Fibroblast of the aortic adventitia (primary cell): ENCODE measurements at places on chromosomes 11 and 22. TPM values are rescaled to one million over a fixed set of nuclear protein-coding genes. Genes with fewer than 3 reads are reported as not detected.

DNA sequence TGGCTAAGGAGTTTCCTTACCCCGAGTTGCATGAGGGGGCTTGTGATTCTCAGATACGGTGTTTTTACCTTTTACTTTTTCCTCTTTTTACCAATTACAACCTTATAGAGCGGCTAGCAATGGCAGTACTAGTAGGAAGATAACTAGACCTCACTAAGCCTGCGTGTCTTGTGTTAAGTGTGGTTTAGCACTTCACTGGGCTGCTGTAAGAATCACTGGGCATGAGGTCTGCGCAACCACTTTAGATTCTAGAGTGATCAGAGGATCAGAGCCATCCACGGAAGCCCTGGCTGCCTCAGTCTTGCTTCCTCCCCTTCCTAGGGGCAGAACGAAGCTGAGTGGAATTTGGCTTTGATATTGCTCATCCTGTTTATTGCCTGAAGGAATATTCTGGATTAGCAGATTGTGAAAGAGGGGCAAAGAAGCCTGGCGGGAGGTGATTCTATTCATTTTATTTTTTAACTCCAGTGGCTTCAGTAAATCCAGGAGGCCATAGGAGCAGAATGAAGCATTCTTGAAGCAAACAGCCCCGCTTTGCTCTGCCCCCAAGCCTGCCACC is 88.5 kb downstream of the GRAMD1B start:
- no peak for DNase-seq

- DNase-seq = no peak
Measured at GRCh38 chr11:122625976-122626665, 29.4 kb upstream of the UBASH3B start.

- DNase-seq = no peak
Measured at GRCh38 chr11:66915866-66916265, 42.3 kb downstream of the PC start.

DNA sequence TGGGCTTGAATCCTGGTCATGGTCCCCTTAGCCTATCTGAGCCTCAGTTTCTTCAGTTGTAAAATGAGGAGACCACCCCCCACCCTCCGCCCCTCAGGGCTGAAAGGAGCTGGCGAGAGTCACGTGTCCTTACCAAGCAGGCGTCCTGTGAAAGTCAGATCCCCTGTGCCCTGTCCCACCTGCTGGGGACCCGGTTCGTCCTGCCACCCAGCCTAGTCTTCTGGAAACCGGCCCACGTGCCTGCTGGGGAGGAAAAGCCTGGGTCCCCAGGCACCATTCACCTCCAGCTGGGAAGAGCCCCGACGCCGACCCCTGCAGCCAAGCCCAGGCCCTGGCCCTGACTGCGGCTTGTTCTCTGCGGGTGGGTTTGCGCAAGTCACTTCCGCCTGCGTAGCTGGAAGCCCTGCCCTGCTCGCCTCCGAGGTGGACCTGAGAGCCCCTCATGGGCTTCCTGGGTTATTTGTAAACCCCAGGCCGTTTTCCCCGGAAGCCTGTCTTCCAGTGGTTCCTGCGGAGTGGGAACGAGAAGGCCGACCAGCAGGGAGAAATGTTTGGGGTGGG is 679 bp upstream of the SSH3 start:
- DNase-seq = no peak

DNA sequence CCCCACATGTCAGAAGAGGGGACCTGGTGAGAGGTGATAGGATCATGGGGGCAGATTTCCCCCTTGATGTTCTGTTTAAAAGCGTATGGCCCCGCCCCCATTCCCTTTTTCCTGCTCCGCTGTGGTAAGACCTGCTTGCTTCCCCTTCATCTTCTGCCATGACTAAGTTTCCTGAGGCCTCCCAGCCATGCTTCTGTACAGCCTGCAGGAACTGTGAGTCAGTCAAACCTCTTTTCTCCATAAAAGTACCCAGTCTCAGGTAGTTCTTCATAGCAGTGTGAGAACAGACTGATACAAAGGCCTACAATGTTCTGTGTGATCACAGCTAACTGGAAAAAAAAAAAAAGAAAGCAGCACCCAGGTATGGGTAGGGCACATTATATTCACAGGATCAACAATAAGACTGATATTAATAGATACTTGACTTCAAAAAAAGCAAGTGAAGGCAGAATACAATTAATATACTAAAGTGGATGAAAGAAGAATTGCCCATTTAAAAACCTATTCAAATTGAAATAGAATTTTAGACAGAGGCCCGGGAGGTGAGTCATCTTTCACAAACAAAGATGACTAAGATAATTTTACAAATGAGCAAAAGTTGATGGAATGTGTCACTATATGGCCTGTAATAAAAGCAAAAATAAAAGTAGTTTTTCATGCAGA is 1.7 kb upstream of the OR52K1 start:
- DNase-seq = peak; percentile 16

Gene WT1
- total RNA-seq = 0.27 and 46.6 TPM in 2 replicates

Gene CTSW
- not detected in 2 replicates for total RNA-seq

DNA sequence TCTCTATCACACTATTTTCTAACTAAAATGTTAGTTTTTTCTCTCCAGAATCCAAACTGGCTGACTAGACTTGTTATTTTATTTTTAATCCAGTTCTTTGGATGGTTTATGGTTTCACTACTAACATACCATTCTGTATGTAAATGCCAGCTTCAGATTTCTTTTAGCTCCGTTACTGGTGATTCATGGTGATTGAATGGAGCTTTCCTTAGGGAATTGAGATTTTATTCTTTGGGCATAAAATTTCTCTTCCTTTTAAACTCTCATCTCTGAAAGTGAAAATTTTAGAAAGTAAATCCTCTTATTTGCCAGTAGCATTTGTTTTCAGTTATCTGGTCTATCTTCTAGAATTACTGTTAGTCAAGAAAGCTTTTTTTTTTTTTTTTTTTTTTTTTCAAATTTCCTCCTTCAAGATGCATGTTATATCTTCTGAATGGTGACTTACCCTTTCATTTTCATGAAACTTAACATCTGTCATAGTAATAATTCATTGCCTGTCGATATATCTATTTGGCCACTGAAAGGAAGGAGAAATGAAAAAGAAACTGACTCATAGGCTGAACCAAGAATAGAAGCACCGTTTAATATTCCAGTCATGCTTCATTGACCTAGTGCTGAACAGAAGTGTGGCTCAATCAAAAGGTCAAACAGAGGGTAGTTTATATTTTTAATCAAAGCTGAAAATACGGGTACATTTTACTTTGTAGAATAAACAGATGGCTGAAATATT is 6.4 kb downstream of the ENDOD1 start:
- DNase-seq = peak; percentile 78

Gene ARHGEF12
- 85.2 and 103 TPM in 2 replicates for total RNA-seq

Gene PLEKHB1
- total RNA-seq = 1.1 and 1.9 TPM in 2 replicates

Gene PNPLA3
- 2.9 and 4.5 TPM in 2 replicates for total RNA-seq

Gene TRMT2A
- 18.4 and 28.7 TPM in 2 replicates for total RNA-seq

- DNase-seq = peak; percentile 56
Measured at GRCh38 chr11:57598831-57599155, 1.3 kb downstream of the SERPING1 start.

DNA sequence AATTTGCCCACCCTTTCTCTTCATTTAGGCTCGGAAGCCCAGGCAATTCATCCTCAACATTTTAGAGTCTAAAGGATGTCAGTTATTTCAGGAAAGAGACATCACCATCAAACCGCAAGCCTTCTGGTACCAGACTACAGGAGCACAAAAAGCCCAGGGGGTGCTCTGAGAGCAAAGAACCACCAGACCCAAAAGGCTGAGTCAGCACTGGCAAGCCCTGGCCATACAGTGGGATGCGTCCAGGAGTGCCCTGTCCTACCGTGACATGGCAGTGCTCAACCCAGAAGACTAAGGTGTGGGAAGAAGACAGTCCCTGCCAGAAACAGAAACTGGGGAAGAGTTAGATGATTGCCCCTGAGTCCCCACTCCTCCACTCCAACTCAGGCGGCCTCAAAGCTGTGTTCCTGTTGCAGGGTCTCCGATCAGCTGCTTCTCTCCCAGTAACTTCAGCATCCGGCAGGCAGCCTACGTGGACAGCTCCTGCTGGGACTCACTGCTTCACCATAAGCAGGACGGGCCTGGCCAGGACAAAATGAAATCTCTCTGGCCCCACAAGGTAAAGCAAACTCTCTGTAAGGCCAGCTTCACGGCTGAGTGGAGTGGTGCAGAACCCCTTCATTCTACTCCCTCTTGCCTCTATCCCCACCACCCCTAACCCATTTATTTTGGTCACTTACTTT is 1.5 kb downstream of the PANX3 start:
- DNase-seq = no peak

DNA sequence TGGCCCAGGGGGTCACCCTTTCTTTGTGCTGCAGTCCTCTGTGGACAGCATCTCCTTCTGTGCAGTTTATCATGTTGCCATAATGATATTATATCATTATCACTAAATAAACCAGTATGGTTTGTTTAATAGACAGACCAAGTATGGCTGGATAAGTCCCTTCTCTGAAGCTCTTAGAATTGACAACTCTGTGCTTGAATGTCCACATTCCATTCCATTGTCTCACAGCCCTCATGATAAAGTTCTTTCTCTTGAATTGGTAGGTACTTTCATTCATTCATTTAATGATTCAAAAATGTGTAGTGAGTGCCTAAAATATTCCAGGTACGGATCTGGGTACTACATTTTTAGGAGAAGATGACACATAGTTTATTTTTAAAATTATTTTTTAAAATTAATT is 7.8 kb downstream of the RPS6KA4 start:
- no peak for DNase-seq

- no peak for DNase-seq
Measured at GRCh38 chr11:132670921-132671675, 861.2 kb downstream of the OPCML start.

DNA sequence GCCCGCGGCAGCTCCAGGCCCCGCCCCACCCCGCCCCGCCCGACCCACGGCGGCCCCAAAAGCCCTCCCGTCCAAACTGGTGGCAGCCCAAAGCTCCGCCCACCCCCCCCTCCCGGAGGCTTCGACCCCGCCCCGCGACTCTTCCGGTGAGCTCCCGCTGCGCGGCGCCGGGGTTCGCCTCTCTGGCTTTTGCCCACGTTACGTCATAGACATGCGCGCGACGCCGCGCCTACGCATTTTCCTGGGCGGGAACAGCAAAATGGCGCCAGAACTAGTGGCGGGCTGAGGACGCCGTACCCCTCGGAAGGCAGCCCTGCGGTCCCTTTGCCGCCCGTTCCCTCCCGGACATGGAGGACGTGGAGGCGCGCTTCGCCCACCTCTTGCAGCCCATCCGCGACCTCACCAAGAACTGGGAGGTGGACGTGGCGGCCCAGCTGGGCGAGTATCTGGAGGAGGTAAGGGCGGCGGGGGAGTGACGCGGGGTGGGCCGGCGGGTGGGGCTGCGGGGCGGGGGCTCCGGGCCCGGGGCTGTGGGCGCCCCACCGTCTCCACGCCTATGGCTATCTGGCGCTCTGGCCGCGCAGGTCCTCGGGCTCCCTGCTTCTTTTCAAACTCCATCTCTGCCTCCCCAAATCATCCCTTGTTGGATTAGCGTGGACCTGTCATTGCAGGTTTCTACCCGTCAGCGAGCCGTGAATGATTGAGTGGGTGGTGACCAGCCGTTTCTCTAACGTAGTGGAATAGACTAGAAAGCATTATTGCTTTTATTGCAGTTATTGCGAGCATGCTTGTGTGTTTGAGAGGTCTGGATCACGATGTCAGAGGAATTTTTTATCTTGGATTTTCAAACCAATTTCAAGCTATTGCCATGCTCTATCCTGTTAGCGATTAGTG is at the start of gene NCAPH2:
NCAPH2 (plus strand) TSS at position 234 of the 894 bp plus-strand sequence; CDS start at position 348, 114 bp downstream.
- DNase-seq = peak; percentile 97

DNA sequence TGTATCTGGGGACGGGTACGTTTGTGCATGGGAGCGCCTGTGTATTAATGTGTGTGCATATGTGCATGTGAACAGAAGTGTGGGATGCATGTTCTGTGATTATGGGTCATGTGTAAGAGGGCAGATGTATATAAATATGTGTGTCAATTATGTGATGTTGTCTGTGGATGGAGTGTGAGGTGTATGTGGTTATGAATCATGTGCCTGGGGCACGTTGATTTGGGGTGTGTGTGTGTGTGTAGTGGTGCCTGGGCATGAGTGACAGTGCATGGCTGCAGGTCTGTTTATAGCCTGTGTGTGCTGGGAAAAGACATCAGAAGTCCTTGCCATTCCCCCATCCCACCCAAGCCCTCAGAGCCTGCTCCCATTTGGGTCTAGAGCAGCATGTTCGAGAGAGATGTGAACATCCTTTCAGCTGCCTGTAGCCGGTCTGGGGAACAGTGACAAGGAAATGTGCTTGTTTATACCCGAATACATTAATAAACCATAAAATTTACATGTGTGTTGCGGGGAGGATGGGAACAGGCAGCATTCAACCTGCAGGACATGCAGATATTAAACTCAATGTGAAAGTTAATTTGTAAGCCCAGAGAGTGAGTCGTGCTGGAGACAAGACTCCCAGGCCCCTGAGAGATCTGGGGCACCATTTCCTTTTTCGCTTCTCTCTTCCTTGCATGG is 129.0 kb downstream of the NECTIN1 start:
- DNase-seq = no peak

Gene TRIM66
- 4.1 and 5.6 TPM in 2 replicates for total RNA-seq

DNA sequence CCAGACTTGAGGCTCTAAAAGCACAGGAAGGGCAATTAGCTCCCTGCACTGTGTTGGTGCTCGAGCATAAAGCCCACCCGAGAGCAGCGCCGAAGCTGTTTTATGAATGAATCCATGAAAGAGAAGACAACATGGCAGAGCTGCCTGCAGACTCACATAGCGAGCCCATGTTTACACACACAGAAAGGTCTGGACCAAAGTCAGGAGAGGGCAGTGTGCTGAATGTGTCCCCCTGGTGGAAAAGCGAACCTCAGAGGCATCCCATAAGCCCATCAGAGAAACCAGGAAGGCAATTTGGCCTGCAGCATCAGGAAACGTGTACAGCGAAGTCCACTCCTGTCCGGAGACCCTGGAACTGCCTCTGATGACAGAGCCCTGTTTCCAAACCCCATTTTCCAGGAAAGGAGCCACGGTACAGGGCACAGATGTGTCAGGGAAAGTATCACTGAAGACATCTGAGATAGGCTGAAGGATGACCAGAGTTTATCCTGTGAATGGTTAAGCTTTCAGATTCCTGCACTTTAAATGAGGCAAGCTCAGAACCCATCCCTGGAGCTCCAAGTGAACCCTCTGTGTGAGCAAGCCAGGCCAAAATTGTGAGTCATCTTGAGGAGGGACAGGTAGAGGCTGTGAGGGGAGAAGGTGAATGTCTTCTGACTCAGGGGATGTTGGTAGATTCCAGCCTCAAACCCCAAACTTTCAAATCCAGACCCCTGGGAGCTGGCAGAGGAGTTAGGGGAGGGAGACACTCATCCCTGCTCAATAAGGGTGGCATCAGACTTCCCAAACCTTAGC is 36.9 kb downstream of the CHRDL2 start:
- no peak for DNase-seq

- DNase-seq = no peak
Measured at GRCh38 chr11:35083181-35083430, 55.9 kb upstream of the CD44 start.

Gene BIRC3
- total RNA-seq = 0.16 and 2.4 TPM in 2 replicates
